ENCODE measurements at places on chromosomes 3 and 15. TPM values are rescaled to one million over a fixed set of nuclear protein-coding genes. Genes with fewer than 3 reads are reported as not detected.

DNA sequence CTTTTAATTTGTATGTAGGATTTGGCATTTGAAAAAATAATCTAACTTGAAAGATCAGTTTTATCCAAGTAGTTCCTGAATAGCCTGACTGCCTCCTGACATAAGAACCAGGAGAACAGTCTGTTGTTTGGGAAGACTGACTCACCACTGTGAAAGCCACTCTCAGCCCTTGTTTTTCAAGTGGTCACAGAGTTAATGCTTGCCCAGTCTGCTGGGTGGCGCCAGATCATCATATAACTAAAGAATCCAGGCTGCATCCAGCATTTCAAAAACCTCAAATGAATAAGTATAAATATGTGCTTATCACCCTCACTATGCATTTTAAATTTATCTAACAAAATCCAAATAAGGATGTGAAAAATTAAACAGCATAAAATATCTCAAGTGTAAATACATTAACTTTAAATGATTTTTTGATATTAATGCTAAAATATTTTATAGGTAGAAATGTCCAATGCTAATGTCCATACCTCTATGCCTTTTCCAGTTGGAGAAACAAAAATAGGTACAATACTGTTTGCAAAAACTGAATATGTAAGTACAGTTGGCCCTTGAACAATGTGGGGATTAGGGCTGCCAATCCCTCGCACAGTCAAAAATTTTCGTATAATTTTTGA lies 26.9 kb upstream of the ZBBX start:
- H3K27ac ChIP-seq = no peak overlapping the region
- no peak overlapping the region for H3K4me3 ChIP-seq
- no peaks in the 10 kb centered on the region for H3K4me1 ChIP-seq
- peak; percentile 60 for DNase-seq
- H3K36me3 ChIP-seq = no peaks in the 10 kb centered on the region
- no peaks in the 10 kb centered on the region for H3K27me3 ChIP-seq

GRCh38 chr3:52401021-52401420 lies 43.9 kb downstream of the SEMA3G start:
- H3K36me3 ChIP-seq = no peaks in the 10 kb centered on the region
- H3K27ac ChIP-seq = no peak overlapping the region
- no peaks in the 10 kb centered on the region for H3K4me1 ChIP-seq
- DNase-seq = no peak

- no peaks in the 10 kb centered on the region for H3K27me3 ChIP-seq
- no peak for DNase-seq
- H3K27ac ChIP-seq = no peak overlapping the region
- no peaks in the 10 kb centered on the region for H3K4me1 ChIP-seq
- no peaks in the 10 kb centered on the region for H3K36me3 ChIP-seq
- H3K4me3 ChIP-seq = no peak overlapping the region
Observed at GRCh38 chr3:31102196-31102879, 207.9 kb upstream of the GADL1 start.

- no peaks in the 10 kb centered on the region for H3K27me3 ChIP-seq
- H3K36me3 ChIP-seq = no peaks in the 10 kb centered on the region
- no peak overlapping the region for H3K27ac ChIP-seq
- H3K4me1 ChIP-seq = no peaks in the 10 kb centered on the region
Observed at GRCh38 chr15:65819563-65819960, 27.5 kb upstream of the DENND4A start.

DNA sequence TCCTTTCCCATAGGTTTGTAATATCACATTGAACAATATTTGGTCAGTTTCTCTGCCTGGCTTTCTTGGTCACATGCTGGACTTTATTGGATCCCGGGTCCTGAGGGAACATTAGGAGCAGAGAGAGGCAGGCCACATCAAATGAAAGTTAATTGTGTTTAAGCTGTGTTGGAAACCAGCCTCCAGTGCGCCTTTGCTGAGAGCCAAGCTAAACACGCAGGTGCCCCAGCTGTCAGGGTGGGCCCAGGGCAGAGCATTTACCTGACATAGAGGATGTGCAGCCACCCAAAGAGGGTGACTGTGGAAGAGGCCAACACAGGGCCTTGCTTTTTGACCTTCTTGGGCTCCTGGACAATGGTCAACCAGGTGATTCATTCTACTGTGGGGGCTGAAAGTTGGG lies 149.3 kb downstream of the EBLN2 start:
- no peaks in the 10 kb centered on the region for H3K4me1 ChIP-seq
- peaks cover 7% of the 10 kb centered on the region for H3K27me3 ChIP-seq
- no peak overlapping the region for H3K27ac ChIP-seq
- H3K4me3 ChIP-seq = no peak overlapping the region
- no peak for DNase-seq
- no peaks in the 10 kb centered on the region for H3K36me3 ChIP-seq

- DNase-seq = peak; percentile 62
- no peak overlapping the region for H3K4me3 ChIP-seq
- peak overlapping the region; percentile 86 for H3K27ac ChIP-seq
- H3K4me1 ChIP-seq = peaks cover 71% of the 10 kb centered on the region
Observed at GRCh38 chr3:23669541-23670255, 136.1 kb upstream of the UBE2E1 start.

DNA sequence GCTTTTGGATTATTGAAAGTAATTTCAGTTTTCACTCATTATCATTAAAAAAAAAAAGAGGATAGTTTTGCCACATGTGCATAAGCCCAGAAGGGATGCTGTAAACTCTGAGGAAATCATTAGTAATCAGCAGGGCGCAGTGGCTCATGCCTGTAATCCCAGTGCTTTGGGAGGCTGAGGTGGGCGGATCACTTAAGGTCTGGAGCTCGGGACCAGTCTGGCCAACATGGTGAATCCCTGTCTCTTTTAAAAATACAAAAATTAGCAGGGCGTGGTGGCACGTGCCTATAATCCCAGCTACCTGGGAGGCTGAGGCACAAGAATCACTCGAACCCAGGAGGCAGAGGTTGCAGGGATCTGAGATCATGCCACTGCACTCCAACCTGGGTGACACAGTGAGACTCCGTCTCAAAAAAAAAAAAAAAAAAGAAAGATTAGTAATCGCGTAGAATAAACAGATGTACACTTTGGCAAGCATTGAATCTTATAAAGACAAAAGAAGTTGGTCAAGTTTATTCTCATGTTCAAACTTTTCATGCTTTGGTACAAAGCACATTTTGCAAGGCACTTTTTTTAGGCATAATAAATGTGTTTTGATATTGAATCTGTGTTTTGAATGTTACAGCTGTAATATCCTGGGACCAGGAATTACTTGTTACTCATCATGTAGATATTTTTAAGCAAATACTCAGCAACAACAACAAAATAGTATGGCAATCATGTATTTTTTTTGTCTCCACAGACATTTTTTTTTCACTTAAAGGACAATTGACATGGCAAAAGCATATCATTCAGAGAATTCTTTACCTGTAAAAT lies 93.2 kb upstream of the AGTR1 start:
- H3K27me3 ChIP-seq = no peaks in the 10 kb centered on the region
- no peak for DNase-seq
- no peak overlapping the region for H3K27ac ChIP-seq
- no peak overlapping the region for H3K4me3 ChIP-seq
- no peaks in the 10 kb centered on the region for H3K36me3 ChIP-seq

DNA sequence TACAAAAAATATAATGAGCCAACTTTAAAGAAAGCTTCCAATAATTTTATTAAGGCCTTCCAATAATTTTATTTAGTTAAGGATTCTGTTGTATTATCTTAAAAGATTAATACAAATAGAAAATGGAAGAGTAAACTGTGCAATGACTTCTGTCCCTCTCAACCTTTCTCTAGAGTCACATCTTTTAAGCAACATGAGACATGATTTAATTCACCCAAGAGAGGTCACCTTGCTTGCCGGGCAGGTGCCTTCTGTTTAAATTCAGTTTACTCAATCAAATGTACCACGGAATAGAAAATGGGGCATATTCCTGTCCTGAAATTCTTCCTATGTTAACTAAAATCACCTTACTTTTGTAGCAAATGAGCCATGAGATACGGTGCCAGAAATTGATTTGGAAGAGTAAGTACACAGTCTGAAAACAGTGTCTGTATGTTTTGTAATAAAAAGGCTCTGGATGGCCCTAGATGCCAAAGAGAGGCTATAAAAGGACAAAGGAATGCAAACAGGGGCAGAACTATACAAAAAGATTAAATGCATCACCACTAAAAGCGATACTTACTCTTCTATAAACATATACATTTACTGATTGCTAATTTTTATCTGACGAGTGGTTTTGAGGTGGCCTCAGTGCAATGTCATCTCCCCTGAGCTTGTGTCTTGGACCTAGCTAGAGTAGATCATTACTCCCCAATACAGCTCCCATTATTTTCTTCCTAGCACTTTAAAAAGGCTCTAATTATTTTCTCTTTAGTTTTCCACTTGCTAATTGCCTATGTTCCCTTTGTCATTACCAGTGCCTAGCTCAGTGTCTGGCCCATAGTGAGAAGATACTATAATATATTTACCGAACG lies 134.0 kb downstream of the FHIT start:
- H3K4me3 ChIP-seq = no peak overlapping the region
- H3K36me3 ChIP-seq = no peaks in the 10 kb centered on the region
- H3K27ac ChIP-seq = no peak overlapping the region
- no peak for DNase-seq
- no peaks in the 10 kb centered on the region for H3K4me1 ChIP-seq
- H3K27me3 ChIP-seq = no peaks in the 10 kb centered on the region

- peak; percentile 34 for DNase-seq
- no peak overlapping the region for H3K4me3 ChIP-seq
- peaks cover 58% of the 10 kb centered on the region for H3K4me1 ChIP-seq
- H3K36me3 ChIP-seq = peaks cover 3% of the 10 kb centered on the region
Observed at GRCh38 chr15:40875991-40876730, 2.1 kb upstream of the RHOV start.

DNA sequence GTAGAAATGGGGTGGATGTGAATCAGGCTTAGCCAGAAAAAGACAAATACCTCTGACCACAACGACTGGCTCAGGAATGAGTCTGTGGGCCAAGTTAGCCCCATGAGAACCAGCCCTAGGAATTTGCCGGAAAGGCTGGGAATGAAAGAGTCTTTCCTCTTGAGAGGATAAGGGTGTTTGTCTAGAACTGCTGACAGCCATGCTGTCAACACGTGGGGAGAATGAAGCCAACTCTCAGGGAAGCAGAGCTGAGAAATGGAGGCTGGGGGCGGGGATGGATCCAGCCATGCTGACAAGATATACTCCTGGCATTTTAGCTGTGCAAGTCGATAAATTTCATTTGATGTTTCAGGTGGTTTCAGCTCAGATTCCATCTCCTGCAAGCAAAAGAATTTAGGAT lies 10.6 kb upstream of the SLC6A1 start:
- no peak for DNase-seq
- H3K4me3 ChIP-seq = no peak overlapping the region
- H3K4me1 ChIP-seq = peaks cover 5% of the 10 kb centered on the region
- H3K27me3 ChIP-seq = peaks cover 74% of the 10 kb centered on the region
- no peaks in the 10 kb centered on the region for H3K36me3 ChIP-seq
- H3K27ac ChIP-seq = no peak overlapping the region

DNA sequence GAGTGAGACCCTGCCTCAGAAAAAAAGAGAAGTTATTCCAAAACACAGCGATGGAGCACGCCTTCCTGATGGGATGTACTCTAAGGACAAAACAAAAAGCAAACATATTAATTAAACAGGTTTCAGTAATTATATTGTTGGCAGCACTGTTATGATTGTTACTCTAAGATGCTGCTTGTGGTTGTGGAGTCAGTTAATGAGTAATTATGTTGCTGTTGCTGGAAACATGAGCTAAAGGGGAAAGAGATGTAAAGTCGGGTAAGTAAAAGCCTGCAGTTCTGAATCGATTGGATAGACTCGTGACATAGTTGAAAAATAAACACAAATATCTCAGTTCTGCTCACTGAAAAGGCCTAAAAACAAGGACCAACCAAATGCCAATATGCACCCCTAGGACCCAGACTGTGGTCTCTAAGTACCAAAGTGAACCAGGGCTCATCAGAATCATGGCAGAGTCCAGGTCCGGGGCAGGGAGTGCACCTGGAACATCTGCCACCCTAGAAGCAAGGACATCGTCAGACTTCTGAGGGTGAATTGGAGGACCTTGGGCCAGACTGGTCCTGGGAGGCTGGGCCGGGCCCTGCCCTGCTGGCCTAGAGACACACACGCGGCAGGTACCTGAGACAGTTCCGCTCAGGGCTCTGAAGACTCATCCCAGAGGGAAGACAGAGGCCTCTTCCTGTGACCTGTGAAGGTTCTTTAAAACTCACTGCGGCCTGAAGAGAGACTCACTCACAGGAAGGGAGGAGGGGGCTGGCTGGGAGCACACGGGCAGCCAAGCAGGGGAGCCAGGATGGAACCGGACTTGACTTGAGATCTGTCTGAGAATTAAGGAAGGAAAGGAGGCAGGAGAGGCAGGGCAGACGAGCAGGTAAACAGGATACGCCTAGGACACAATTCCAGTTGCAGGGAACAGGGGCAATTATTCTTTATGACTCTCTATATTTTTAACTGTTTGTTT lies 140.5 kb downstream of the LRRK1 start:
- no peak overlapping the region for H3K4me3 ChIP-seq
- H3K27ac ChIP-seq = no peak overlapping the region
- H3K4me1 ChIP-seq = no peaks in the 10 kb centered on the region
- H3K36me3 ChIP-seq = no peaks in the 10 kb centered on the region

GRCh38 chr15:74680456-74680855 lies 15.4 kb downstream of the EDC3 start:
- no peaks in the 10 kb centered on the region for H3K27me3 ChIP-seq
- no peak for DNase-seq
- no peaks in the 10 kb centered on the region for H3K4me1 ChIP-seq
- H3K36me3 ChIP-seq = no peaks in the 10 kb centered on the region
- no peak overlapping the region for H3K4me3 ChIP-seq

- H3K4me1 ChIP-seq = peaks cover 34% of the 10 kb centered on the region
- H3K27ac ChIP-seq = no peak overlapping the region
- peaks cover 9% of the 10 kb centered on the region for H3K36me3 ChIP-seq
- DNase-seq = no peak
- no peak overlapping the region for H3K4me3 ChIP-seq
Observed at GRCh38 chr3:171452328-171452727, 7.9 kb downstream of the TNIK start.

DNA sequence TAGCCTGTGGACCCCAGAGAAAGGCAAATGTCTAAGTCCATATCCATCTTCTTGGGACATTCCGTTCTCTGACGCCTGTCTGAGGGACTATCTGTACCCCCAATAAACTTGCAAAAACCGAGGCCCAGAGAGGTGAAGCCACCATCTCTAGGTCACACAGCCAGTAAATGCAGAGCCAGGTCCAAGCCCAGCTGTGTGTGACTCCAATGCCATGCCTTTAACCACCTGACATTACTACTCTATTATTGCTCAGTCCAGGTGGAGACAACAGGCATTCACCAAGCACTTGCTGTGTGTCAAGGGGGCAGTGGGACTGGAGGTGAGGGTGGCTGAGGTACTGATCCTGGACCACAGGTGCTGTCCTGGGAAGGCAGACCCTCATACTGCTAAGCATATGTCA lies 25.4 kb downstream of the CYP8B1 start:
- H3K4me1 ChIP-seq = no peaks in the 10 kb centered on the region
- DNase-seq = no peak
- H3K27ac ChIP-seq = no peak overlapping the region
- H3K4me3 ChIP-seq = no peak overlapping the region

GRCh38 chr3:16759227-16759903 lies 125.4 kb upstream of the PLCL2 start:
- H3K4me3 ChIP-seq = no peak overlapping the region
- H3K36me3 ChIP-seq = no peaks in the 10 kb centered on the region
- H3K27ac ChIP-seq = no peak overlapping the region

The CCR3 gene
- total RNA-seq = 3.1 TPM

The OR5H14 gene
- not detected for total RNA-seq

The ISG20 gene
- 5.2 TPM for total RNA-seq

The GABRR3 gene
- total RNA-seq = not detected

The GOLGA8T gene
- not detected for total RNA-seq

The RIOX2 gene
- total RNA-seq = 33.1 TPM
